ENCODE measurements at places on chromosomes 13 and 19.

GRCh38 chr19:46271481-46272197, 25.2 kb upstream of the HIF3A start:
- no peak for DNase-seq

DNA sequence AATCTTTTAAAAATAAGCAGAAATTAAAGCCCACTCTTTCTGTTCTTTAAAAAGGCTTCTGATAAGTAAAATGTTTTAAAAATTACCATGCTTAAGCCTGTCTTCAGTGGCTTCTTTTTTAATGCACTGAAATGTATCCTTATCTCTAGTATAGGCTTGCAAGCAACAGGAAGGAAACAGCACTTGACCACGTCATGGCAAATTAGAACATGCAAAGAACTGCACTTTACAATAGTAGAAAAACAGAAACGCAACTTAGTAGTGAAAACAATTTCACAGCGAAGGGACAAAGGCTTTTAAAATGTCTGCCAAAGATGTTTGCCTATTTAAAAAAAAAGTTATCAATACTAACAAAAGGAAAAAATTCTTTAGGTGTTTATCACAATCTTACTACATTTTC, 36.3 kb downstream of the ELF1 start:
- no peak for DNase-seq

DNA sequence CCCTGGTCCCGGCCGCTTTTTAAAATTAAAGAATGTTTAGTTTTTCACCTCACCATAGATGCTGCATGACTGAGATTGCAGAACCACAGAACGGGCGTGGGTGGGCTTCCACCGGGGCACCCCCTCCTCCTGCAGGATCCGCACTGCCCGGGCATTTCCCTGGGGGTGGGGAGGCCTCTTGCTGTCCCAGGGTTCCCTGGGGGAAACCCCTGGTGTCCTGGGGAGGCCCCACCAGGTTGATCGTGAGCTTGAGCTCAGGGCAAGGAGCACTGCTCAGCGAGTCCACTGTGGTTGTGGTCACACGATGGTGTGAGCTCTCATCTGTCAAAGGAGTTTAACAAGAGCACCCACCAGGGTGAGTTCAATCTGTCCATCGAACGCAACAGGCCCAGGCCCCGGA, 11.4 kb upstream of the TCF3 start:
- DNase-seq = no peak

- DNase-seq = no peak
Observed at GRCh38 chr13:80923907-80924306, 583.0 kb upstream of the SPRY2 start.

- no peak for DNase-seq
Observed at GRCh38 chr13:37319031-37319443, 213.6 kb upstream of the CSNK1A1L start.

GRCh38 chr19:18351544-18351943, 11.1 kb downstream of the PGPEP1 start:
- no peak for DNase-seq

DNA sequence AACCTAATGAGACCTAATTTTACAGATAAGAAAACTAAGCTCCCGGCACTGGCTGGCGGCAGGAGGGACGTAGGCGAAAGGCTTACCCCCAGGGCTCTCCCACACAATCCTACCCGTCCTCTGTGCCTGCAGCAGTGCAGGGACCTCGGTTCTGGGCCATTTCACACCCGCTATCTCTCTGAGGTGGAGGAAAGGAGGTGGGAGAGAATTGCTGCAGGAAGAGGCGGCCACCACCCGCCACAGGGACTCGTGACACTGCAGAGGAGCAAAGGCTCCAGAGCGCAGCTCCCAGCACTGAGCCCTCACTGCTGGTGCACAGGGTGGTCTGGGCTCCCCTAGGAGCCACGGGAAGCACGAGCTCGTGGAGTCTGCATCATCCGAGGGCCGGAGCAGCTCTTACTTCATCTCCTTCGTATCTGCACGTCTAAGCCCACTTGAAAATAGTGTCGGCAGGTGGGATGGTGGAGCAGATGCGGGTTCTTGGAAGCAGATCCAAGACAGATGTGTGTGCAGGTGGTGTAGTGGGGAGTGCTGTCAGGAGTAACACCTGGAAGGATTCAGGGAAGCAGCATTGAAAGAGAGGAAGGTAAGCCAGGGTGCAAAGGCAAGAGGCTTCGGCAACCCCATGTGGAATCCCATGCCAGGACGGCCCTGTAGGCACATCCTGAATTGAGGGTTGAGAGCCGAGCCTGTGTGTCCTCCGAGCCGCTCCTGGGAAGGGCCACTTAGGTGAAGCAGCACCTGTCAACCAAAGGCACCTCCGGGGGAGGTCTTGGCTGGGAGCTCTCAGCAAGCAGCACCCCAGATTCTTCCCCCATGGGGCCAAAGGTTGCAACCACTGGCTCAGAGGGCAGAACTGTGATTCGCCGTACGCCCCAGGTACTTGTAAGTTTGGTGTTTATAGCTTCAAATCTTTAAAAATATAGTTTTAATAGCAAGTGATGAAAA, 115.8 kb upstream of the SPACA7 start:
- DNase-seq = no peak

DNA sequence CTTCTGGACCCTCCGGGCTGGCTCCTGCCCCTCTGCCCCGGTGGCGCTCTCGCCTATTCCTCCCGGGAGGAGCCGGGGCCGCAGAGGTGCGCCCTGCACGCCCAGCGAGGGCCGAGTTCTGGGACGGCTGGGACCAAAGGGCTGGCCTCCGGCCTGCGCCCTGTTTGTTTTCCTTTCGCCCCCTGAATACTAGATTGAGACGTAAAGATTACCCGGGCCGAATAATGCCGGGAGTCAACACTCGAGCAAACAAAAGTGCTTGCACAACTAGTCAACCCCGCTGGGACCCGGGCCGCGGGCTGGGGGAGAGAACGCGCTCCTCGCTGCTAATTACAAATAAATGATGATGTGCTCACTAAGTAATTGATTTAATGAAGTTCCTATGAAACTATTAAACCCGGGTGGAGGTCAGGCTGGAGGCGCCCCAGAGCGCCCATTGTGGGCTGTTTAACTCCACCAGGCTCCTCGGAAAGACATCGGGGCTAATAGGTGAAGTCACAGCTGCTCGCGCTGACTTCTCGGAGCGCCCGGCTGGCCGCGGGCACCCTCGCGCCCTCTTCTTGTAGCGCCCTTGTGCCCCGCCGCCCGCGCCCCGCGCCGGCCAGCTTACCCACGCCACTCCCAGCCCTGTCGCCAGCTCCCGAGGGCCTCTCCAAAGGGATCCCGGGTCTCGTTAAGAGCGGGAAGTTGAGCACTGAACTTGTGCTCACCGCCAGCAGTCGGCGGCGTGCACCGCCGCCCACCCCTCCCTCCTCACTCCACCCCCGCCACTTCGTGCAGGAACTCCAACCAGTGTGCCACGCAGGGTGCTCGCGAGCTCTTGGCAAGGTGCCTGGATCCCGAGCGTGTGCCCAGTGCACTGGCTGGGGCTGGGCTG, 14.9 kb downstream of the ZIC5 start:
- DNase-seq = peak; percentile 94

- DNase-seq = no peak
Observed at GRCh38 chr19:47096721-47097120, 16.9 kb downstream of the ZC3H4 start.

DNA sequence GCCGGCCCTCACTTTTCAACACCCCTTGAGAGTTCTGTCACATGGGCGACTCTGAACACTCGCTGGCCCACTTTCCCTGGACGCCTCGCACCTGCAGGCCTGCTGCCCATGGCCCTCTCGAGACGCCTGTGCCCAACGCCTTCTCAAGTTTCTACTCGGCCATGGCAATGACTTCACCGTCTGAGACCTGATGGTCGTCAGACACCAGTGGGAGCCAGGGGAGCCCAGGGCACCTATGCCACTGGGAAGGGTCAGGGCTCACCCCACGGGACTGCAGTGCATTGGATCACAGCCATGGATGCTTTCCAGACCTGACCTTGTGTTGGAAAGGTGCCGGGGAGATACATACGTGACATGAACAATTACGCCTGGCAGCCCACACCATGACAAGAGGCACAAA, 60.1 kb downstream of the KLF2 start:
- no peak for DNase-seq

DNA sequence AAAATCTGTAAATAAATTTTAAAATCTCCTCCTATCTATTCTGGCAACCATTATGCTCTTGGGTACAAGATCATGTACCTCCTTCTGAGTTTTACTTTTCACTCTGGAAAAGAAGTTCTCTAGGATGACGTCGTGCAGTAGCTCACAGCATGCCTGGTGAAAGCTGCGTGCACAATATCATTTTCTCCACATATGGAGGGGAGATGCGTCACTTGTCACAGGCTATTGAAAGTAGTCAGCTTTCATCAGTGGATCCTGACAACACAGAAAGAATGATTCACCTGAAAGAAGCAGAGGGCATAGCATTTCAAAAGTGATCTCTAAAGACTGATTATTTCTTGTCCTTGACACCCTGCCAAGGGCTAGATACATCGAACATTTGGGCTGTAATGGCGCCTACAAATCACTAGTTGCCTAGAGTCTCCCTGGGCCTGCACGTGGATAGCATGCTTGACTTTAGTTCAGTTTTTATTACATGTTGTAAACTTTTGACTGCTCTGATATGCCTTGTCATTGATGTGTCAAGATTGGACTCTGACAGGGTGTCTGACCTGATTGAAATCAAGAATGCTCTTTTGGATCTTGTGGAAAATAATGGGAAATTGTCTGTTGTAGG, 1365.6 kb downstream of the OLFM4 start:
- DNase-seq = no peak

DNA sequence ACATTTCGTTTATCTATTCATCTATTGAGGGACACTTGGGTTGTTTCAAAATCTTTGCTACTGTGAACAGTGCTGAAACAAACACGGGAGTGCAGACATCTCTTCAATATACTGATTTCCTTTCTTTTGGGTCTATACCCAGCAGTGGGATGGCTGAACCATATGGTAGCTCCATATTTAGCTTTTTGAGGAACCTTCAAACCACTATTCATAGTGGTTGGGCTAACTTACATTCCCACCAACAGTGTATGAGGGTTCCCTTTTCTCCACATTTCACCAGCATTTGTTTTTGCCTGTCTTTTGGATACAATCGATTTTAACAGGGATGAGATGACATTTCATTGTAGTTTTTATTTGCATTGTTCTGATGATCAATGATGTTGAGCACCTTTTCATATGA, 798.2 kb downstream of the UQCRFS1 start:
- no peak for DNase-seq

DNA sequence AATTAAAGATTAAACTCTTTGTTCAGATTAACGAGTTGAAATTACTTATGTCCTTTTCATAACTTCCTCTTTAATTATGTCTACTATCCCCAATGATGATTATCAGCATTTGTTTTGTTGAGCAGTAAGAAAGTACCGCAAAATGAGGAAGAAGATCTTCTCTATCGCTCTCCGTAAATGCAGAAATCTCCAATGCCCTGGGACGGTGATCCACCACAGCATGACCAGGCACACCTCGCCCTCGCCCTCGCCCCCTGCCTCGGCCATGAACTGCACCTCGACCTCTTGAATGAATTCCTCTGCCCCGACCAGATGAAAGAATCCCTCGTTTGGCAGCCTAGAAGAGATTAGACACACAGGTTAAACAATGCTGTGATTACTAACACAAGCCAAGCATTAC, 69.1 kb downstream of the RBM26 start:
- DNase-seq = no peak

- no peak for DNase-seq
Observed at GRCh38 chr13:24261566-24261965, 47.8 kb upstream of the C1QTNF9 start.

GRCh38 chr19:27821418-27822018, 1391.4 kb downstream of the UQCRFS1 start:
- no peak for DNase-seq

- no peak for DNase-seq
Observed at GRCh38 chr19:556611-557382, 12.9 kb downstream of the GZMM start.

DNA sequence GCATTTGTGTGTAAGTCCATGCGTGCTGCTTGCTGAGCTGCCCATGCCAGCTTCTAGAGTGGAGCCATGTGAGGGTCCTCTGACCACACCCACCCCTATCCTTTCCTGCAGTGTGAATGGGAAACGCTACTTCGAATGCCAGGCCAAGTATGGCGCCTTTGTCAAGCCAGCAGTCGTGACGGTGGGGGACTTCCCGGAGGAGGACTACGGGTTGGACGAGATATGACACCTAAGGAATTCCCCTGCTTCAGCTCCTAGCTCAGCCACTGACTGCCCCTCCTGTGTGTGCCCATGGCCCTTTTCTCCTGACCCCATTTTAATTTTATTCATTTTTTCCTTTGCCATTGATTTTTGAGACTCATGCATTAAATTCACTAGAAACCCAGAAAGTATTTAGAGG, 10.3 kb downstream of the TBCB start:
- DNase-seq = no peak

DNA sequence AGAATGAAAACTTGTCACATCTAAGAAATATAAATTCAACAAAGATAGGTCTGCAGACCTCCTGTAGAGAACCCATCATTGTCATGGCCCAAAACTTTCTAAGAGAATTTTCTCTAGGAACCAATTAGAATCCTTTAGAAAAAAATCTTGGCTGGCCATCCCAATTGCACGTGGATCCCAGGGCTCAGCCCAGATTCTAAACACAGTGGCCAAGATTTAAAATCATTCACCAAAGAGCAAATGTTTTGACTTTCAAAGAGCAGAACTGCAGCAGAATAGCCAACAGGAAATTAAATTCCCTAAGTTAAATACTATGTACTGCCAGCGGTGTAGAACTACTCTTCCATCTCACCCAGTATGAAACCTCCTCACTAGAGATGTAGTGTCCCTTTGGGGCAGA, 21.3 kb downstream of the IPO5 start:
- DNase-seq = no peak

- no peak for DNase-seq
Observed at GRCh38 chr13:65133094-65133493, 2097.0 kb downstream of the PCDH9 start.

- no peak for DNase-seq
Observed at GRCh38 chr13:34867590-34867989, 74.5 kb upstream of the NBEA start.

- peak; percentile 28 for DNase-seq
Observed at GRCh38 chr13:97752961-97753668, 200.4 kb upstream of the IPO5 start.

DNA sequence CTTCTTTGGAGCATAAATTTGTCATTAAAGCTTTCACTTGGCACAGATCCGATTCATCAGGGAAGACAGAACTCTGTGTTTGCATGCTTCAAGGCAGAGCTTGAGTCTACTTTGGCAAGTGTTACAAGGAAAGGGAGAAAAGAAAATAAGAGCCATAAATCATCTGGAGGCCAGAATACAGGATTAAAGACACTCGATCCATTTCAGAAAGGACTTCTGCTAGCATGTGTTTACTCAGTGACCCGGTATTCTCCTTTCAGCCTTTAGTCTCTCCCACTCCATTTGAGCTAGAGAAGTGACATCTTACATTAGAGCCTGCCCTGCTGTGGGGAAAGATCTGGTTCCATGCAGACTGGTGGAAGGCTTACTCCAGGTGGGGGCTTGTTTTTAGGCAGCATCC, 306.4 kb downstream of the KLF5 start:
- DNase-seq = no peak
